ENCODE measurements at places on chromosomes 7 and 10. TPM values are rescaled to one million over a fixed set of nuclear protein-coding genes. Genes with fewer than 3 reads are reported as not detected.

DNA sequence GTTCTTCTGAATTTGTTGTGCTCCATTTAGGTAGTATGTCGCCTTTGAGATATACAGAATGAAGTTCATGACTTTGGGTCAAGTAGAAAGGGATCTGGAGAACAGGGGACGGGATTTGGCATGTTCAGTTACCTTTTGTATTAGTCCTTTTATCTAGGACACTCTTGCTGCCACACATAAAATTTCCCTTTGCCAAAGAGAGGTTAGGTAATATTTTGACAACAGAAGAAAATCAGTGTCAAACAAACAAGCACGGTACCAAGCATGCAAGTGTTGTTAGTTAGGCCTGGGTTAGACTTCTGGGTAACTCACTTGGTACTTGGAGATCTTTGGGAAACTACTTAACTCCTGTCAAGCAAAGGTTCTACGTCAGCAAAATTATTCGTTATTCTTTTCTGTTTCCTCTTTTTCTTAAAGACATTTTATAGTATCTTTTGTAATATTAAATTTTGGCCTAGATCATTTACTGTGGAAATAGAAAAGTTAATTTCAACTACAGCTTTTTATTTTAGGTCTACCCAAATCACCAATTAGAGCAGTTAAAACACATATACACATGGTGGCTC is 116.7 kb downstream of the PLXDC2 start:
- no peaks in the 10 kb centered on the region for H3K27me3 ChIP-seq
- DNase-seq: no peak
- no peak overlapping the region for H3K4me3 ChIP-seq
- no peak overlapping the region for H3K27ac ChIP-seq
- no peaks in the 10 kb centered on the region for H3K36me3 ChIP-seq

GRCh38 chr7:12434012-12434642 is 30.5 kb upstream of the VWDE start:
- peak; percentile 26 for DNase-seq
- H3K36me3 ChIP-seq: no peaks in the 10 kb centered on the region
- H3K27ac ChIP-seq: no peak overlapping the region
- no peak overlapping the region for H3K4me3 ChIP-seq
- no peaks in the 10 kb centered on the region for H3K27me3 ChIP-seq
- H3K4me1 ChIP-seq: peaks cover 19% of the 10 kb centered on the region

DNA sequence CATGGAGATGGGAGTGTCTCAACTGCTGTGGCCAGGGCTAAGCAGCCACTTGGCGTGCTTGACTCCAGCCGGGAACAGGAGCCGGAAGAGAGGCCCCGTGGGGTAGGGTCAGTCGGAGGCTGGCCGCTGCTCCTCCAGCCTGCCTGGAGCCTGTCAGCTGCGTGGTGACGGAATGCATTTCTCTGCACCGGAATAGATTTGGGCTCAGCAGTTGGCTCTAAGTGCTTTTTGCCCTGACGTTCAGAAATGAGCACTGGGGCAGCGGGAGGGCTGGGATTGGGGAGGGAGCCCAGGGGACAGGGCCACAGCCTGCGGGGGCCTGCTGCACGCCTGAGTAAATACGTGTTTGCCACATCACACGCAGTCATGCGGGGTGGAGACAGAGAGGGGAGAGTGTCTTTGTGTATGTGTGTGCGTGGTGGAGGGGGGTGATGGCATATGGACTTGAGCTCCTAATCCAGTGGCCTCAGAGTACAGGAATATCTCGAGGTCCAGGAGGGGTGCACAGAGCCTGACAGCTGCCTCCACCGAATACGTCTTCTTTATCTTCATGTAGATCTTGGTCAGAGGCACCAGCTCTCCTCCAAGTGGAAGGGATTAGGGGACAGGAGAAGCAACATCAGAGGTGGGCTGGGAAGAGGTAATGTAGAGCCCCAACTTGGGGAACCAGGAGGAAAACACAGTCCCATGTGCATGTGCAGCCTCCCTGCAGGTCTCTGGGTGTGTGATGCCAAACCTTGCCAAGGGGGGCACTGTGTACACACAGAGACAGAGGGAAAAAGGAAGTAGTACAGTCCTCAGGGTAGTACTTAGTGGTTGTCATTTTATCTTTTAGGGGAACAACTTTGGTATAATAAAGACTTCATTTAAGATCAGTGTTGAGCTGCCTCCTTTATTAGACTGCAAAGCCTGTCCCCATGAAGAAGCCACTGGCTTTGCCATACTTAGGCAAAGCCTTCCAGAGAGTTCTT is 151.4 kb downstream of the CDH23 start:
- H3K4me3 ChIP-seq: no peak overlapping the region
- no peaks in the 10 kb centered on the region for H3K27me3 ChIP-seq
- H3K27ac ChIP-seq: no peak overlapping the region
- H3K36me3 ChIP-seq: no peaks in the 10 kb centered on the region
- no peak for DNase-seq

GRCh38 chr7:106110885-106111654 is 1.0 kb downstream of the SYPL1 start:
- H3K4me1 ChIP-seq: peaks cover 29% of the 10 kb centered on the region
- H3K36me3 ChIP-seq: no peaks in the 10 kb centered on the region
- 0 out of 2 replicates have a peak, but pooled peaks cover 4% of the 10 kb centered on the region for H3K27me3 ChIP-seq
- H3K27ac ChIP-seq: no peak overlapping the region
- H3K4me3 ChIP-seq: peak overlapping the region; percentile 72

DNA sequence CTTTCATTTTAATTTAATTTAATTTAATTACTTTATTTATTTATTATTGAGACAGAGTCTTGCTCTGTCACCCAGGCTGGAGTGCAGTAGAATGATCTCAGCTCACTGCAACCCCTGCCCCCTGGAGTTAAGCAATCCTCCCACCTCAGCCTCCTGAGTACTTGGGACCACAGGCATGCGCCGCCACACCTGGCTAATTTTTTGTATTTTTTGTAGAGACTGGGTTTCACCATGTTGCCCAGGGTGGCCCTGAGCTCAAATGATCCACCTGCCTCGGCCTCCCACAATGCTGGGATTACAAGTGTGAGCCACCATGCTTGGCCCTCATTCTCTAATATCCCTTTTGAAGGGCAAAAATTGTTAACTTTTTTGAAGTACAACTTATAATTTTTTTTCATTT is 92.9 kb downstream of the XRCC2 start:
- H3K4me3 ChIP-seq: no peak overlapping the region
- H3K36me3 ChIP-seq: no peaks in the 10 kb centered on the region
- H3K4me1 ChIP-seq: no peaks in the 10 kb centered on the region
- no peaks in the 10 kb centered on the region for H3K27me3 ChIP-seq

DNA sequence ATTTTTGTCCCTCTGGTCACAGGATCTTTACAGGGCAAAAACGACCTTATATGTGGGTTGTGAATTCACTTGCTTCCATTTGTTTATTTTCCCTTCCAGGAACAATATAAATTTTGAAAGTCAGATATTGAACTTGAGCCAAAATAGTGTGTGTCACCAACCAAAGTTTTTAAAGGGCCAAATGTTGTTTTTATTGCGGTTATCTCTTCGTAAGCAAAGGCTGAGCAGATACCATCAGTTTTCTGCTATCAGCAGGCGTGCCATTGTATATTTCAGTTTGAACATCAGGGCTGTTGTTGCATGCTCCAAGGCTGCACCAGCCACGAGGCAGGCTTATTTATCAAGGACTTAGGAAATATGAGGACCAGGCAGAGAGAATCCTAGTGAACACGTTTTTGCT is 160.3 kb downstream of the PAXIP1 start:
- H3K27ac ChIP-seq: no peak overlapping the region
- H3K4me1 ChIP-seq: no peaks in the 10 kb centered on the region
- no peak overlapping the region for H3K4me3 ChIP-seq
- no peak for DNase-seq
- peaks cover 8% of the 10 kb centered on the region for H3K36me3 ChIP-seq
- H3K27me3 ChIP-seq: no peaks in the 10 kb centered on the region

DNA sequence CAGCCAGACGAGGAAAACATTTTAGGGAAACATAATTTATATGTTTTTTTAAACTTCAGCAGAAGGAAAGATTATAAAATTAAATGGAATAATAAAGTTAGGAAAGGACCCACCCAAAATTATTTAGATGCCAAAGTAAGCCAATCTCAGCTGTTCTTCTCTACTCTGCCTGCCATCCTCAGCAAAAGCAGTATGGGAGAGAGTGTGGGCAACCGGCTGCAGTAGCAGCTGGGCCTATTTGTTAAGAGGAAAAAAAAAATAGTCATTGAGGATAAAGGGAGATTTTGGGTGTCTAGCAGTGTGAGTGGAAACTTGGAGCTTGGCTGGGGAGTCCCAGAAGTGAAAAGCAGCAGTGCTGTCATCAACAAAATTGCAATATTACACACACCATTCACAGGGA is 15.4 kb downstream of the SEMA3E start:
- H3K27ac ChIP-seq: 0 out of 2 replicates have a peak overlapping the region, but pooled peaks have one; percentile 27
- no peak for DNase-seq
- no peaks in the 10 kb centered on the region for H3K36me3 ChIP-seq
- no peaks in the 10 kb centered on the region for H3K27me3 ChIP-seq
- H3K4me3 ChIP-seq: no peak overlapping the region

DNA sequence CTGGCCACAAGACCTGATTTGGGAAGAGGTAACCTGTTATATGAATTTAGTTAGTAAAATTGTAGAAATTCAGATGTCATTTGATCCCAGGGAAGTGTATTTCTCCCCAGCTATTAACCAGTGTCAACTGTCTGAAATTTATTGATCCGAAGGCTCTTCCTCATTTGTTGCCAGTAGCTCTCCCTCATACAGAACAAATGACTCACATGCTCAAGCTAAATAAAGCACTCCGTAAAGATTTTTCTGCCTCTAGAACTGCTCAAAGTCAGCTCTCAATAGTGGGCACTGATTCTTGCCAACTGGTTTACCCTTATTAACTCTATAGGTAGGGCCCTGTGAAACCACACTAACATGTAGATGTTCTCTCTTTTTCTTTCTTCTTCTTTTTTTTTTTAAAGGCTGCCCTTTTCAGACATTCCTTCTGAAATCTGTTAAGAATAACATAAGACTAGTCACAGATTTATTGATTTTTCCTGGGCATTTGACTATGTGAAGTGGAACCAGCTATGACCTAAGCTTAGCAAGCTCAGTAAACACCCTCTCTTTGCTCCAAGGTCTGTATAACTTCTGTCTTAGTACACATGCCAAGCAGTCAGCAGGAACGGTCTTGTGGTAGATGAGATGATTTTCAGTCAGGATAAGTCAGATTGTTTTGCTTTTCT is 21.8 kb downstream of the RPA3 start:
- no peaks in the 10 kb centered on the region for H3K27me3 ChIP-seq
- H3K36me3 ChIP-seq: no peaks in the 10 kb centered on the region
- no peak for DNase-seq

GRCh38 chr7:95201727-95202126 is 122.6 kb downstream of the PON1 start:
- no peak overlapping the region for H3K4me3 ChIP-seq
- no peak for DNase-seq
- H3K36me3 ChIP-seq: no peaks in the 10 kb centered on the region
- H3K27me3 ChIP-seq: no peaks in the 10 kb centered on the region
- no peaks in the 10 kb centered on the region for H3K4me1 ChIP-seq
- no peak overlapping the region for H3K27ac ChIP-seq

GRCh38 chr7:1947586-1948217 is 277.6 kb downstream of the ELFN1 start:
- no peak for DNase-seq
- H3K36me3 ChIP-seq: no peaks in the 10 kb centered on the region
- H3K4me1 ChIP-seq: no peaks in the 10 kb centered on the region
- H3K27ac ChIP-seq: no peak overlapping the region
- H3K4me3 ChIP-seq: no peak overlapping the region

DNA sequence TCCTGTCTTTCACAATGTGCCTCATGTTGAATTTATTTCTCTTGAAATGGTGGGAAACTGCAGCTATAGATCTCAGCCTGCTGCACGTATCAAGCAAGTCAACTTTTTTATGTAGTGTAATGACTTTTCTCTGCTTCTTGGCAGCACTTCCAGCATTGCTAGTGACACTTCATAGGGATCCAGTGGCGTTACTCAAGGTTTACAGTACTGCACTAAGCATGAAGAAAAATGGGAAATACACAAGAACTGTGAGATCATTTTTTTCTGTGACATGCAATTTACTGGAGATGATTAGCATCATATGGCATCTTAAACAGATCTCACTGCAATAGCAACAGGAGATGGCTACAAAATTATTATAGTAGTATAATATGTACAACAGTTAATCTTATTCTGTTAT is 90.9 kb downstream of the POLR1F start:
- H3K27ac ChIP-seq: no peak overlapping the region
- no peaks in the 10 kb centered on the region for H3K36me3 ChIP-seq
- no peak for DNase-seq
- H3K4me3 ChIP-seq: no peak overlapping the region

- H3K4me3 ChIP-seq: no peak overlapping the region
- no peaks in the 10 kb centered on the region for H3K36me3 ChIP-seq
- peaks cover 20% of the 10 kb centered on the region for H3K4me1 ChIP-seq
- H3K27me3 ChIP-seq: no peaks in the 10 kb centered on the region
- DNase-seq: no peak
- no peak overlapping the region for H3K27ac ChIP-seq
These were observed 458.6 kb upstream of the KLF6 start for GRCh38 chr10:4243651-4244050.

DNA sequence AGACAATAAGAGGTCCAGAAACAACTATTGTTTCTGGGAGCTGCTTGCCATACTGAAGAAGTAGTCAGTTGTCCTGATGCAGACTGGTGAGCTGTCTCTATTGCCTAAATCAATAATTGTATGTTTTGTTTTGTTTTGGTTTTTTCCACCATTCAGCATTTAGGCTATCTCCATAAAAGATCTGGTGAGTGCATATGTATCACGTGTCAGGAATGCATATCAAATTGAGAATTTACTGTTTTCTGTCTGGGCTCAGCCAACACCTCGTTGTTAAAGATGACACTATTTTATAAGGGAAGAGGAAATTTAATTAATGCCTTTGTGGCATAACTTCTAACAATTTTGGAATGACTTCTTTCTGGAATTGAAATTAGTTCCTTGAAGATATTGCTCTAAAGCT is 66.2 kb downstream of the SORCS1 start:
- H3K4me3 ChIP-seq: no peak overlapping the region
- H3K36me3 ChIP-seq: no peaks in the 10 kb centered on the region
- no peak for DNase-seq
- no peak overlapping the region for H3K27ac ChIP-seq

DNA sequence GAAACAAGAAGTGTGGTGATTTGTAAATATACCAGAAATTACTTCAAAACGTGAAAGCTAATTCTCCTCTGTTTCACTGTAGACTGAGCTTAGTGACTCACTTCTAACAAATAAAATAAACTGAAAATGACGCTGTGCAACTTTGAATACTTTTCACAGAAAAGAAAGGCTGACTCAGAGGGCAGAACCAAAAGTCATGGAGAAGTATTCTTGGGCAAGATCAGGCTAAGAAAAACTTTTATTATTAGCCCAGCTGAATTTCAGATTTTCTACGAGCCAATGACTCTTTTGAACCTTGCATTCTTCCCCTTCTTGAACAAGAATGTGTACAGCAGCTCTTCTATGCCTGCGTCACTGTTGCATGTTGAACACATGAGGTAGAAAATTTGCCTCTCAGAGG is 527.3 kb upstream of the GHITM start:
- H3K4me3 ChIP-seq: no peak overlapping the region
- no peaks in the 10 kb centered on the region for H3K27me3 ChIP-seq
- H3K36me3 ChIP-seq: no peaks in the 10 kb centered on the region
- DNase-seq: no peak
- H3K4me1 ChIP-seq: no peaks in the 10 kb centered on the region
- H3K27ac ChIP-seq: no peak overlapping the region

- no peaks in the 10 kb centered on the region for H3K27me3 ChIP-seq
- no peaks in the 10 kb centered on the region for H3K36me3 ChIP-seq
- H3K4me1 ChIP-seq: peaks cover 6% of the 10 kb centered on the region
- H3K4me3 ChIP-seq: no peak overlapping the region
- no peak for DNase-seq
These were observed 25.4 kb upstream of the GATAD1 start for GRCh38 chr7:92421676-92422435.

The GNAT3 gene
- total RNA-seq: not detected

The RNF133 gene
- 2.0 TPM for total RNA-seq

The MYH16 gene
- not detected for total RNA-seq

The CYP2C19 gene
- 0.35 TPM for total RNA-seq

The ASZ1 gene
- total RNA-seq: not detected

The PKD1L1 gene
- total RNA-seq: 0.03 TPM

The TMEM196 gene
- total RNA-seq: not detected

The KNDC1 gene
- total RNA-seq: 16.0 TPM

Data from GM23338 (cell line).